Keratinocyte (primary cell): ENCODE measurements at places on chromosomes 16 and 17.

DNA sequence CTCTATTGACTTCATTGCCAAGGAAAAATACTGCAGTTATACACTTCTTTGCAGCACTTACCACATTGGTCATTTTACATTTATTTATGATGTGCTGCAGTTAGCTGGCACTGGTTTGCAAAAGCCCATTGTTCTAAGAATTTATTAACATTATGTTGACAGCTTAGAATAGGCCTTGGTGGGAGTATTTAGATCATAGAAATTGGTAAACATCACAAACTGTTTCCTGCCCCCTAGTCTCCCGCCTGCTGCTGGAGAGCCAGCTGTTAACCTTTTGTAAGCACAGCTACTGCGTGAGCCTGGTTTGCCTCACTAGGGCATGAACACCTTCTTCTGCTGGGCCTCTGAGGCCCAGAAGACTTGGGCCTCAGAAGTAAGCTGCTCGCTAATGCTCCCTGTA lies 651.4 kb upstream of the GOT2 start:
- no peak for DNase-seq

- no peak for DNase-seq
Measured at GRCh38 chr17:27846042-27846655, 45.8 kb upstream of the NOS2 start.

DNA sequence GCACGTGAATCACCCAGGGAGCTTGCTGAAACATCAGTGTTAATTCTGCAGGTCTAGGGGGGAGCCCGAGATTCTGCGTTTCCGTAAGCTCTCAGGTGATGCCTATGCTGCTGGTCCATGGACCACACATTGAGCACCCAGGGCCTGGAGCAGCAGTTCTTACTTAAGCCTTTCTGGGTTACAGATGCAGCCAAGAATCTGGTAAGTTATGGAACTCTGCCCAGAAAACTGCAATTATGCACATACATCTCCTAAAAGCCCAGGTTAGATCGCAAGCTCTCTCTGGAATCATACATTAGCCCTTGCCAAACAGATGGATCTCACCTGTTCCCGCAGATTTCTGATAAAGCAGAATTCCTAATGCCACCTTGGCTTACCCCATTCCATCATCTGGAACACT lies 265.9 kb upstream of the SALL1 start:
- no peak for DNase-seq

GRCh38 chr16:14399378-14400284 lies 230.4 kb downstream of the PARN start:
- DNase-seq: no peak

DNA sequence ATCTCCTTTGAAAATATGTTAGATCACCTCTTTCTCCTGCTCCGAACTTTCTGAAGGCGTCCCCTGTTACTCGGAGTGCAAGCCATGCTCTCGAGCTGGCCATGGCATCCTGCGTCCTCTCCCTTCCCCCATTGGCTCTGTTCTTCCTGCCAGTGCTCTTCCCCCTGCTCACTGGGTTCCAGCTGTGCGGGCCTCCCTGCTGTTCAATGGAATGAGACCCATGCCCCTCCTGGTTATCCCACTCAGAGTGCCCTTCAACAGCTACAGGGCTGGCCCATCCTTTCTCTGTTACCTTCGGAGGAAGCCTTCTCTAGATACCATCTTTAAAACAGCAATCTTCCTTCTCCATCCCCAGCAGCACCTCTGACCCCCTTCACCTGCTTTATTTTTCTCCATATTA lies 504.3 kb downstream of the MAF start:
- no peak for DNase-seq

GRCh38 chr17:36994438-36994837 lies 45.7 kb downstream of the AATF start:
- DNase-seq: no peak

- DNase-seq: no peak
Measured at GRCh38 chr16:64730261-64730660, 391.6 kb downstream of the CDH11 start.

GRCh38 chr17:32622540-32622939 lies 135.7 kb downstream of the CDK5R1 start:
- no peak for DNase-seq

DNA sequence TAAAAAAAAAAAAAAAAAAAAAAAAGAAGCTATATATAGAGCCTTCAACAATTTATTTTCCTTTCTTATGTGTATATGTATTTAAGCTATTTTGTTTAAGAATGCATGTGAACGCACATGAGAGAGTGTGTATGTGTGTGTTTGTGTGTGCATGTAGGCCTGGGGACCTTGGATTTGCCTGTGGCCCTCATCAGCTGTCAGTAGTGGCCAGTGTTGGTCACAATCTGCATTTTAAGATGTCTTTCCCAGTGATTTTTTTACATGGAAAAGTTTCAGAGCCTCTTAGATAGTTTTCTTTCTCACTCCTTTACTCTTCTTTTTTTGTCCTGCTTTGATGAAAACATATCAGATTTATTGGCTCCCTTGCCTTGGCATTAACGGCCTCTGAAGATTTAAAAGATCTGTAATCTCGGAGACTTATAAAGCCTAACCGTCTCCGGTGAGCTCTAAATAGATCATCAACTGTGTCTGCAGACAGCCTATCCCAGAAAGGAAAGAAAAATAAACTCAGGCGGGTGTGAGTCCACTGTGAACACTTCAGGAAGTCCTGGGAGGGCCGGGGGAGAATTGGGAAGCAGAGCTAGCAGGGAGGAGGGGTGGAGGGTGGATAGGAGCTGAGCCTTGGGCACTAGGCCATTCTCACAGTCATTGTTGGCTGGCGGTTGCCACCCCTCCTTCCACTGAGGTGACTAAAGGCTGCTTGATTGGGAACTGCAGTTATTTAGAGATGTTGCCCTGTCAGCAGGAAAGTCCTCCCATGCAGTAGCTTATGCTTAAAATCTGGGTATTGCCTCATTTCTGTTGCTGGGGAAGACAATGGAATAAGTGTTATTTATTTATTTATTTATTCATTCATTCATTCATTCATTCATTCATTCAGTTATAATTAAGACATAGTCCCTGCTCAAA lies 86.8 kb downstream of the WWP2 start:
- DNase-seq: no peak

DNA sequence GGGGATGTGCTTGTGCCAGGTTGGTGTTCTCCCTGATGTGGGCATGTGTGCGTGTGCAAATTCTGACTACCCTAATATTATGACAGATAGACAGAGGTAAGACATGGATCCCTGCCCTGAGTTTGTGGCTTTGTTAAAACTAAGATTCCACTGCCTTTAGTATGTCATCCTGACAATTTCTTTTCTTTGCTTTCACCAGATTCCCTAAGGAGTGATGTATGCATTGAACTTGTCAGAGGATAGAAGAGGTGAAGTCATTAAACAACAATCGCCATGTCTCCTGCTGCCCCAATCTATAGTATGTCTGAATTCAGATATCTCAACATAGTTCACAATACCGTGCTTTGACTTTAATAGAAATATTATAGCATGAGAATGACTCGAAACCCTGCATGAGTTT lies 137.1 kb upstream of the ELAC2 start:
- DNase-seq: no peak

DNA sequence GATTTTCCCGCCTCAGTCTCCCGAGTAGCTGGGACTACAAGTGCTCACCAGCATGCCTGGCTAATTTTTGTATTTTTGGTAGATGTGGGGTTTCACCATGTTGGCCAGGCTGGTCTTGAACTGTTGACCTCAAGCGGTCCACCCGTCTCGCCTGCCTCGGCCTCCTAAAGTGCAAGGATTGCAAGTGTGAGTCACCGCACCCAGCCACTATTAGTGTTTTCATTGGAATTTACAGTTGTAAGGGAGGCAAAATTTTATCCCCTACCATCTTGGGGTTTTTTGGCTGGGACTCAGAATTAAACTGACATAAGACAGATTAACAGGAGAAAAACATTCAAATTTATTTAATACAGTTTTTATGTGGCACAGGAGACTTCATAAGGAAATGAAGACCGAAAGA lies 12.3 kb upstream of the MYCBPAP start:
- no peak for DNase-seq

- no peak for DNase-seq
Measured at GRCh38 chr17:12729086-12729485, 60.2 kb upstream of the ARHGAP44 start.

GRCh38 chr17:76704805-76705204 lies 6.0 kb downstream of the MXRA7 start:
- DNase-seq: no peak
